ENCODE measurements at places on chromosomes 3 and 15. TPM values are rescaled to one million over a fixed set of nuclear protein-coding genes. Genes with fewer than 3 reads are reported as not detected.

Gene GOLGA8T
- not detected for polyA plus RNA-seq

Gene ATP1B3
- 113 TPM for polyA plus RNA-seq

Gene ACP3
- polyA plus RNA-seq: 0.29 TPM

Gene IL17RD
- polyA plus RNA-seq: 30.4 TPM

Gene ISL2
- not detected for polyA plus RNA-seq

Gene WNT5A
- polyA plus RNA-seq: 16.6 TPM

Gene FETUB
- 0.44 TPM for polyA plus RNA-seq

Gene CPEB1
- 0.63 TPM for polyA plus RNA-seq

Gene CYP8B1
- polyA plus RNA-seq: not detected

Gene IL17RE
- polyA plus RNA-seq: 3.0 TPM

Gene ITPKA
- polyA plus RNA-seq: 0.53 TPM

Gene CFAP92
- polyA plus RNA-seq: 0.56 TPM

Gene SH2D7
- polyA plus RNA-seq: 0.08 TPM

Gene PCLAF
- polyA plus RNA-seq: 53.9 TPM

Gene SST
- polyA plus RNA-seq: 0.42 TPM

Gene TPRG1
- 2.8 TPM for polyA plus RNA-seq

Gene KLF15
- polyA plus RNA-seq: 0.86 TPM

Gene TNFAIP8L3
- 1.7 TPM for polyA plus RNA-seq

Gene FES
- polyA plus RNA-seq: 13.1 TPM

Gene MKRN2OS
- 1.1 TPM for polyA plus RNA-seq

Gene PTX3
- 5.2 TPM for polyA plus RNA-seq

Gene TBL1XR1
- polyA plus RNA-seq: 72.4 TPM

Gene FOXP1
- 21.6 TPM for polyA plus RNA-seq

Gene POTEB
- not detected for polyA plus RNA-seq

Gene SAMMSON
- not detected for polyA plus RNA-seq

Gene MAP2K1
- 121 TPM for polyA plus RNA-seq

Gene SLC12A1
- polyA plus RNA-seq: 0.17 TPM

Gene PLCB2
- 11.4 TPM for polyA plus RNA-seq

Gene SLC38A3
- polyA plus RNA-seq: 1.7 TPM

Gene ASB14
- 0.32 TPM for polyA plus RNA-seq

Gene PCNP
- 136 TPM for polyA plus RNA-seq

Gene CFAP100
- 0.34 TPM for polyA plus RNA-seq

Gene TUSC7
- not detected for polyA plus RNA-seq

Gene CNTN3
- polyA plus RNA-seq: 6.4 TPM

Gene AMOTL2
- polyA plus RNA-seq: 54.3 TPM

Gene DUT
- 134 TPM for polyA plus RNA-seq

Gene CCR3
- polyA plus RNA-seq: not detected

Gene UNC45A
- polyA plus RNA-seq: 24.1 TPM

Gene BSN
- polyA plus RNA-seq: 0.77 TPM

Gene SPG11
- 39.8 TPM for polyA plus RNA-seq

Gene GHSR
- not detected for polyA plus RNA-seq

Gene KBTBD13
- 1.1 TPM for polyA plus RNA-seq

Gene STAB1
- 58.2 TPM for polyA plus RNA-seq

Gene SPESP1
- 5.5 TPM for polyA plus RNA-seq

Gene GOLGA8Q
- 1.1 TPM for polyA plus RNA-seq

Gene P4HTM
- polyA plus RNA-seq: 14.5 TPM

Gene HIGD2B
- not detected for polyA plus RNA-seq

Gene ACVR2B
- 16.0 TPM for polyA plus RNA-seq

Gene WNT7A
- polyA plus RNA-seq: not detected

Gene MEGF11
- 0.39 TPM for polyA plus RNA-seq

Gene LSAMP
- polyA plus RNA-seq: 9.6 TPM

Gene CLPX
- 43.2 TPM for polyA plus RNA-seq

Gene CD200R1
- polyA plus RNA-seq: 0.87 TPM

Gene CPB1
- 0.80 TPM for polyA plus RNA-seq

Gene NEK10
- polyA plus RNA-seq: 2.9 TPM

Gene ABHD14A
- polyA plus RNA-seq: 11.1 TPM

Gene ATP13A4
- 0.57 TPM for polyA plus RNA-seq

Gene GATA2
- polyA plus RNA-seq: 4.0 TPM
